A673 (cell line): ENCODE measurements at places on chromosomes 16 and 17. TPM values are rescaled to one million over a fixed set of nuclear protein-coding genes. Genes with fewer than 3 reads are reported as not detected.

- no peak overlapping the region for H3K27ac ChIP-seq
- H3K27me3 ChIP-seq, result no peaks in the 10 kb centered on the region
- no peaks in the 10 kb centered on the region for H3K4me1 ChIP-seq
- DNase-seq, result no peak
These were observed 28.3 kb upstream of the PITPNA start for GRCh38 chr17:1590747-1591473.

DNA sequence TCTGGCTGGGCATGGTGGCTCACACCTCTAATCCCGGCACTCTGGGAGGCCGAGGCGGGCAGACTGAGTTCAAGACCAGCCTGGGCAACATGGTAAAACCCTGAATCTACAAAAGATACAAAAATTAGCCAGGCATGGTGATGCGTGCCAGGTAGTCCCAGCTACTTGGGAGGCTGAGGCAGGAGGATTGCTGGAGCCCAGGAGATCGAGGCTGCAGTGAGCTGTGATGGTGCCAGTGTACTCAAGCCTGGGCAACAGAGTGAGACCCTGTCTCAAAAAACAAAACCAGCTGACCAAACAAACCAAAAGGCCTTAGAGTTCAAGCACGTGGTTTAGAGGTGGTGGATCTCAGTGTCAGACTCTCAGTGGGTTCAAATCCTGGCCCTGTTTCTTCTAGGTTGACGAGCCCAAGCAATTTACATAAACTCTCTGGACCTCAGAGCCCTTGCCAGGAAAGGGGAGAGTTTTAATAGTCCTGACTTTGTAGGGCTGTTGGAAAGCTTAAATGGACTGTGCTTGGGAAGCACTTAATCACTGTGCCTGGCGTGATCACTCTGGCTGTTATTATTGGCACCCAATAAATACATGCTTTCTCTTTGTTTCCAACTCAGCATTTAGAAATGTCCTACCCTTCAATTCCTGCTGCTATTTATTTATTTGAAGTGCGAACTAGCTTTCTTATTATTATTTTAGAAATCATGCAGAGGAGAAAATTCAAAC lies 44.7 kb downstream of the ABCC1 start:
- H3K36me3 ChIP-seq, result no peaks in the 10 kb centered on the region
- H3K27ac ChIP-seq, result no peak overlapping the region
- no peak for DNase-seq
- no peak overlapping the region for H3K4me3 ChIP-seq
- peaks cover 8% of the 10 kb centered on the region for H3K4me1 ChIP-seq

DNA sequence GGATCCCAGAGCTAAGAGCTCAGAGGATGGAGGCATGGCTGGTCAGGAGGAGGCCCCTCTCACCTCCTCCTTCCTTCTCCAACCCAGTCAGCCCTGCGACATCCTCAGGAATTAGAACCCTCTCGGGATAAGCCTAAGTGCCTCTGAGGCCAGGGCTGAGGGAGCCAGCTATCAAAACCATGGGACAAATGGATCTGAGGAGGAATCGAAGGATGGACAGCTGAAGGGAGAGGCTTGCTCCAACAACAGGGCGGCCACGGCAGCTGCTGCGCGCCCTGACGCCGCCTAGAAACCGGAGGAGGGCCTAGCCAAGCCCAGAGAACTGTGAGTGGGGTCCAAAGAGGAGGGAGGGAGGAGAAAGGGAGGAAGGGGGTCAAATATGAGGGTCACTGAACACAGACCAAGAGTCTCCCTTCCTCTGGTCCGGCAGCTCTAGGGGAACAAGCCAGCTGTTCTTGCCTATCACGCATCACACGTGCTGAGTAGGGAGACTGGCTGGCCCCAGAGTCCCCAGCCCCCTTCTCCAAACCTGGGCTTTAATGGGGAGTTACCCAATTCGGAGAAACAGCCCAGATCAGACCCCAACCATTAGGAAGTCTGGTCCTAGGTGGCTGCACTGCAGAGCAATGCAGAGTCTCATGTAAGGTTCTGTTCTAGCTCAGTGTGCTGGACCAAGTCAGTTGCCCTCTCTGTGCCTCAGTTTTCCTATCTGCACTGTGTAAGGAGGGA lies 5.9 kb upstream of the HOXB13 start:
- no peaks in the 10 kb centered on the region for H3K27me3 ChIP-seq
- no peak overlapping the region for H3K27ac ChIP-seq
- H3K4me3 ChIP-seq, result no peak overlapping the region
- DNase-seq, result no peak

DNA sequence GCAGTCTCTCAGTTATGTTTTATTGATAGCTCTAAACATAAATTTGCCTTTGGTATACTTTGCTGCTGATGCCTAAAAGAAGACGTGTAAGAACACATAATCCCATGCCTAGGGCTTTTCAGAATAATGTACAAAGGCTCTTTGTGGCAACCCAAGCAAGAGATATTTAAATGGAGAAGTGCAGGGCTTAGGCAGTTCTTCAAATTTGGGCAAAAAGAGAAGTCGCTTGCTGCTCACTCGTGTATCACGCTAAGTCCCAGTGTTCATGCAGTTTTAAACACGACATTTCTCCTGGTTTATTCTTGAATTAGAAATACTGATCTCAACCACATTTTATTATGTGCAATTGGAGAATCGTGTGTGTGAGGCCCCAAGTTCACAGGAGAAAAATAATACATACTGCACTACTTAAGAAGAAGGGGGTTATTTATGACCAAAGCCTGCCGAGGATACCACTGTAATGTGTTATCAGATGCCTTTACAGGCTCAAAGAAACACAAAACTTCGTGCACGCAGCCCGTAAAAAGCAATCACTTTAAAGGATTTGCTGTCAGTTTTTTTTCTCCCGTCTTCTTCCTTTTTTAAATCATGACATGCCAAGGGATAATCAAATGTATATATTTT lies 22.5 kb upstream of the IRX6 start:
- H3K27ac ChIP-seq, result no peak overlapping the region
- H3K27me3 ChIP-seq, result no peaks in the 10 kb centered on the region
- H3K4me3 ChIP-seq, result no peak overlapping the region
- DNase-seq, result no peak

DNA sequence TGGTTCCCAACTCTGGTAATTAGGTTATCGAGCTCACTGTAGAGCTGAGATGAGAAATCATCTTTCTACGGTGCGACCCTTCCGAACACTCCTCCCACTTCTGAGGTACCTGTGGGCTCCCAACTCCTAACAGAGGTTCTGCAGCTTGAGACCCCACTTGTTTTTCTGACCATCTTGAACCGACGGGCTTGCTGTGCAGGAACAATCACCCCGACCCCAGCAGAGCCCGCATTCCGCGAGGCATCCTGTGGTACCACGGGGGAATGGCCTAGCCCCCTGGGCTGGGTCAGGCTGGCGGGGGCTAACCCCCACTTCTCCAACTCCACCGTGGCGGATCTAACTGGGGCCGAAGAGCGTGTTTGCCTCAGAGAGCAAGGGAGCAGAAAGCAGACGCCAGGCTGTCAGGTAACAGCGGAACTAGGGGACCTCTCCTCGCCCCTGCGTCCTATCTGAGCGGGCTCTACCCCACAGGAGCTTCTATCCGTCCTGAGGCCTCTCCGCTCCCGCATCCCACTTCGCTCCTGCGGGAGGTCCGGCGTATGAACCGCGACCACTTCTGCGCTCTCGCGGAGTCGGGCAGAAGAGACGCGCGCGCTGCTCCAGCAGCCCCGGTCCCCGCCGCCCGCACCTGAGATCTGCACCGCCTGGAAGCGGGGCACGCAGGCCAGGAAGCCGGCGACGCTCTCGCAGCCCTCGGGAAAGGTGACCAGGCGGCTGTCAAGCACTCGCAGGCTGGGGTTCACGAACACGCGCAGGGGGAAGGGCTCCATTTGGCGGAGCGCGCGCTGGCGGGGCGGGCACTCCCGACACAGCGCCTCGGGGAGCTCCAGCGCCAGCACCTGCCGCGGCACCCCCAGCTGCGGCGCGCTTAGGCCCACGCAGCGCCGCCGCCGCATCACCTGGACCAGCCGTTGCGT lies 761 bp downstream of the PDF start:
- peaks cover 53% of the 10 kb centered on the region for H3K36me3 ChIP-seq
- H3K27me3 ChIP-seq, result no peaks in the 10 kb centered on the region
- peak; percentile 40 for DNase-seq

The MT1G gene
- 10.8 and 48.8 TPM in 2 replicates for total RNA-seq

The FSCN2 gene
- 0.26 and 0.31 TPM in 2 replicates for total RNA-seq

The GNG13 gene
- total RNA-seq, result not detected in 2 replicates

The PRSS53 gene
- total RNA-seq, result 3.1 and 4.0 TPM in 2 replicates

DNA sequence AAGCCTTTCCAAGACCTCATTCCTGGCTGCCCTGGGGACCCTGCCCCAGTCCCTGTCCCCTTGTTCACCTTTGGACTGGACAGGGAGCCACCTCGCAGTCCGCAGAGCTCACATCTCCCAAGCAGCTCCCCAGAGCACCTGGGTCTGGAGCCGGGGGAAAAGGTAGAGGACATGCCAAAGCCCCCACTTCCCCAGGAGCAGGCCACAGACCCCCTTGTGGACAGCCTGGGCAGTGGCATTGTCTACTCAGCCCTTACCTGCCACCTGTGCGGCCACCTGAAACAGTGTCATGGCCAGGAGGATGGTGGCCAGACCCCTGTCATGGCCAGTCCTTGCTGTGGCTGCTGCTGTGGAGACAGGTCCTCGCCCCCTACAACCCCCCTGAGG lies 38.7 kb upstream of the IL21R start:
- peaks cover 15% of the 10 kb centered on the region for H3K4me1 ChIP-seq
- no peaks in the 10 kb centered on the region for H3K27me3 ChIP-seq
- no peak overlapping the region for H3K4me3 ChIP-seq
- no peak overlapping the region for H3K27ac ChIP-seq

- no peaks in the 10 kb centered on the region for H3K27me3 ChIP-seq
- H3K36me3 ChIP-seq, result no peaks in the 10 kb centered on the region
- peak; percentile 41 for DNase-seq
- no peak overlapping the region for H3K27ac ChIP-seq
- H3K4me1 ChIP-seq, result peaks cover 10% of the 10 kb centered on the region
These were observed 191.1 kb downstream of the ZFHX3 start for GRCh38 chr16:72856797-72857196.

GRCh38 chr17:15261258-15261801 lies 3.8 kb downstream of the PMP22 start:
- peak overlapping the region; percentile 46 for H3K4me3 ChIP-seq
- peak; percentile 39 for DNase-seq
- peaks cover 64% of the 10 kb centered on the region for H3K27me3 ChIP-seq
- H3K4me1 ChIP-seq, result no peaks in the 10 kb centered on the region
- no peak overlapping the region for H3K27ac ChIP-seq

- H3K36me3 ChIP-seq, result no peaks in the 10 kb centered on the region
- no peaks in the 10 kb centered on the region for H3K27me3 ChIP-seq
- no peak for DNase-seq
- H3K4me1 ChIP-seq, result no peaks in the 10 kb centered on the region
- H3K4me3 ChIP-seq, result no peak overlapping the region
These were observed 13.5 kb downstream of the TMC6 start for GRCh38 chr17:78114831-78115723.

The KRTAP9-2 gene
- not detected in 2 replicates for total RNA-seq

DNA sequence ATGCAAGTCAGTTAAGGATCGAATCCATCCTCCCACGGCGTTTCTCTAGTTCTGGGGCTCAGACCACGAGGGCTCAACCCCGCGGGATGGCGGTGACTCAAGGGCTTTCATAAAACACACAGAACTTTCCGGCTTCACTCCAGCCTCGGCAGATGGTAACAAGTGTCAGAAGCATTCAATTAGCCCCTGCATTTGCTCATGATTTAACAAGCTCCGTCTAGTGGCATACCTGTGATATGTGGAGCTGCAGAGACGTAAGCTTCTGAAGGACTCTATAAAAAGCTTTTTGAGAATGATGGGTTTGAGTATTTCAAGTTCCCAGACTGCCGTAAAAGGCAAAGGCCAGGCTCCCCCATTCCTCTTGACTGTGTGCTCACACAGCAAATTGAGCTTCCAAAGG lies 91.3 kb upstream of the SEC14L1 start:
- no peak overlapping the region for H3K4me3 ChIP-seq
- H3K27ac ChIP-seq, result no peak overlapping the region
- no peaks in the 10 kb centered on the region for H3K27me3 ChIP-seq
- H3K4me1 ChIP-seq, result no peaks in the 10 kb centered on the region

DNA sequence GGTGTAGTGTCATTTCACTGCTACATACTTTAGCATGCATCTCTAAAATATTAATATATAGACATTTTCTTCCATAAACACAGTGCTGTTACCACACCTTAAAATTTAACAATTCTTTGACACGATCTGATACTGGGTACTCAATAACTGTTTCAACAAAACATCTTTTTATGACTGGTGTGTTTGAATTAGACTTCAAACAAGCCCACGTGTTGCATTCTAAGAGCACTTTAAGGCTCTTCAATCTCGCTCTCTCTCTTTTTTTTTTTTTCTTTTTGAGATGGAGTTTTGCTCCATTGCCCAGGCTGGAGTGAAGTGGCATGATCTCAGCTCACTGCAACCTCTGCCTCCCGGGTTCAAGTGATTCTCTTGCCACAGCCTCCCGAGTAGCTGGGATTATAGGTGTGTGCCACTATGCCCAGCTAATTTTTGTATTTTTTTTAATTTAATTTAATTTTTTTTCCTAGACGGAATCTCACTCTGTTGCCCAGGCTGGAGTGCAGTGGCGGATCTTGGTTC lies 15.8 kb upstream of the SLC46A1 start:
- no peaks in the 10 kb centered on the region for H3K4me1 ChIP-seq
- H3K27me3 ChIP-seq, result no peaks in the 10 kb centered on the region
- no peak for DNase-seq
- H3K36me3 ChIP-seq, result no peaks in the 10 kb centered on the region
- no peak overlapping the region for H3K27ac ChIP-seq
- H3K4me3 ChIP-seq, result no peak overlapping the region

The DNAI2 gene
- not detected in 2 replicates for total RNA-seq

- H3K36me3 ChIP-seq, result no peaks in the 10 kb centered on the region
- no peaks in the 10 kb centered on the region for H3K27me3 ChIP-seq
- H3K27ac ChIP-seq, result no peak overlapping the region
- H3K4me1 ChIP-seq, result no peaks in the 10 kb centered on the region
- no peak for DNase-seq
- no peak overlapping the region for H3K4me3 ChIP-seq
These were observed 78.5 kb downstream of the NOS2 start for GRCh38 chr17:27721797-27722196.

DNA sequence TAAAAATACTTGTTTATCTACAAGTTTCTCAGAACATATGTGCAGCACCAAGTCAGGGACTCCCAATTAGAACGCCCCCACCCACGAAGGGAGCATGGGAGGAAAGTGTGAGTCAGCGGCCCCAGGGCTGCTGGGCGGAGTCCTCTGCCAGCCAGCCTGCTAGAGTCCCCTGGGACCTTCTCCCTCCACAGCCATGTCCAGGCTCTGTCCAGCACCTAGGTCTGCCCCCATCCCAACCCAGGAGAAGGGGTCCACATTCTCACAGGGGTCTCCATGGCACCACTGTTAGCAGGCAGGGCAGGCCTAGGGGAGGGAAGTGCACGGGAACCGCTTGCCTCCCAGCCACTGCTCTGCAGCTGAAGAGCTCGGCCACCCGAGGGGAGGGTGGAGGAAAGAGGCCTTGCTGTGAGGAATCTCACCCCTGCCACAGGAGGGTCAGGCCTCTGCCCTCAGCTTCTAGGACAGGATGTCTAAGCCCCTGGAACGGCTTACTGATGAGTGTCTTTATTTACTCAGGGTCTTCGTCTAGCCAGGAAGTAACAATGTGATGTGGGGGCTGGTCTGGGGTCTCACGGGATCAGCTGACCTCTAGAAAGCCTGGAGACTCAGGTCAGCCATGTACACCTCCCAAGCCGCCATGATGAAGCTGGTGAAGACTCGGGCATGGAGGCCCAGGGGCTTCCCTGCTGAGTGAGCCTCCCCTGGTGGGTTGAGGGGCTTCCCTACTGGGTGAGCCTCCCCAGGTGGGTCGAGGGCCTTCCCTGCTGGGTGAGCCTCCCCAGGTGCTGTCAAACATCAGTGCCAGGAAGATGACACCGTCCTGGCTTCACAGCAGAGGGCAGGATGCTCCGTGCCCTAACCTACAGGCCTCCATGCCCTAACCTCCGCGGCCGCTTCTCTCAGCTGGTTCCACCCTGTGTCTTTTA lies 190.3 kb downstream of the RBFOX3 start:
- H3K4me3 ChIP-seq, result no peak overlapping the region
- peaks cover 48% of the 10 kb centered on the region for H3K27me3 ChIP-seq
- no peak overlapping the region for H3K27ac ChIP-seq
- no peaks in the 10 kb centered on the region for H3K4me1 ChIP-seq
- DNase-seq, result peak; percentile 28
